ENCODE measurements at places on chromosomes 2 and 18.

GRCh38 chr18:25288340-25288938, 63.5 kb downstream of the ZNF521 start:
- DNase-seq = no peak

- DNase-seq = no peak
Observed at GRCh38 chr2:222538535-222538934, 114.2 kb downstream of the SGPP2 start.

- DNase-seq = peak; percentile 75
Observed at GRCh38 chr2:19865151-19865550, 36.6 kb downstream of the TTC32 start.

DNA sequence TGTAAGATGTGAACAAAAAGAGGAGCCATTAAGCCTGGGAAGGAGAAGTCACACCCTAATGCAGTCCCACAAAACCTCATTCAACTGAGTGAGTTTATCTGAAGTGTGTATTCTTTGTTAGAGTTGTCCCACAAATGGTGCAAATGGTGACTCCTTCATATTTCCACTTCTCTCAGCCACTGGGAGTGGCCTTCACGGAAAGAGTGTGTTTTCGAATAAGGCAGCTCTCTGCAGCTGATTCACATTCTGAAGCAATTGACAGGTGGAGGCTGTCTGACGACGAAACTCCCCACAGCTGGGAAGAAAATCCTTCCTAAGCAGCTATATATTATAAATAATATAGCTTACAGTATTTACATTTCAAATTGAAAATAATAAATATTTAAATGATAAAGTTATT, 318.8 kb upstream of the TMEFF2 start:
- DNase-seq = no peak

- no peak for DNase-seq
Observed at GRCh38 chr2:50582164-50582563, 449.8 kb downstream of the NRXN1 start.

GRCh38 chr18:9337873-9338272, 3.3 kb downstream of the TWSG1 start:
- peak; percentile 79 for DNase-seq

- no peak for DNase-seq
Observed at GRCh38 chr2:231037731-231038482, 584 bp downstream of the C2orf72 start.

- no peak for DNase-seq
Observed at GRCh38 chr2:222760301-222760897, 88.9 kb downstream of the MOGAT1 start.

GRCh38 chr2:45614871-45615415, 3.9 kb upstream of the SRBD1 start:
- DNase-seq = no peak

DNA sequence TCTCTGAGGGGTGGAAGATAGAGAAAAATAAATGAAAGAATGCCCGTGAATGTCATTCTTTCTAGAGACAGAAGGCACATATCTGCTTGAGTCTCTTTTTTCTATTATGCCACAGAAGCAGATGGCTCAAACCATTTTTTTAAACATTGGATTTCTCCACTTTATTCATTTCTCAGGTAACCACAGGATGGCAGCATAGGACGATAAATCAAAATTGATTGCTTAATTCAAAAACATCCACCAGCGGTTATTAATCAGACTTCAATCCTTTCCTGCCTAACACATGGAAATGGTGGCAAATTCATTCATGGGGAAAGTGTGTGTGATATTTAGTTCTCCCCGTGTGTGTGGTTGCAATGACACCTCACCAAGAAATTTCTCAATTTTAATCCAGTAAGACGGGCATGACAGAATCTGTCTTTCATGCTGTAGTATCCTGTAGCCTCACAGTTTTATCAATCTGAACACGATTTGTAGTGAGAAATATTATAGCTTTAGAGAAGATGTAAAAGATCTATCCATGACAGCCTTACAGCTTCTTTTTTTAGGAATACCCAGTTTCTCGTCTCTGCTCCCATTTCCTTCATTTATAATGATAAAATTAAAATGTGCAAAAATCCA, 72.2 kb downstream of the DSC3 start:
- DNase-seq = peak; percentile 54

GRCh38 chr2:101793277-101793969, 95.9 kb downstream of the MAP4K4 start:
- no peak for DNase-seq

- DNase-seq = no peak
Observed at GRCh38 chr2:54275541-54275940, 19.5 kb upstream of the TSPYL6 start.

DNA sequence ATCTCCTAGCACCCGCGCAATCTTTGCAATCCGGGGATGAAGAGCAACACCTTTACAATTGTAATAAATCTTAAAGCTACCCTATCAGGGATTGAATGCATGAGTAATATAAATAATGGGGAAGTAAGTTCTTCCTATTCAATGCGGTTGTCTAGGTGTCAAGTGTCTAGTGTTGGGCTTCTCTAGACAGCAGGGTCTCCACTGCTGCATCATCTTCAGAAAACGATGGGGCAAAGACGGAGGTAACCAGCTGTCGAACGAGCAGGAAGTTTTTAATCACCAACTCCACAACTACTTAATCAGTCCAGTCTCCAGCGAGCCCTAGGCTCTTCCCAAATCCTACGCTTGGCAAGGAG, 573 bp downstream of the STAM2 start:
- DNase-seq = no peak

- peak; percentile 72 for DNase-seq
Observed at GRCh38 chr18:11149441-11150270, at the start of gene PIEZO2. TSS of gene PIEZO2 (minus strand) at chr18:11149569. CDS start at chr18:11148588, 981 bp downstream.

All from hematopoietic multipotent progenitor cell treated with erythropoietin and hydrocortisone succinate and interleukin-3 and kit ligand, for 6 days (in vitro differentiated cells).